Adrenal gland (tissue), 19 donors: ENCODE measurements at places on chromosomes 4 and X. TPM values are rescaled to one million over a fixed set of nuclear protein-coding genes. Genes with fewer than 3 reads are reported as not detected.

DNA sequence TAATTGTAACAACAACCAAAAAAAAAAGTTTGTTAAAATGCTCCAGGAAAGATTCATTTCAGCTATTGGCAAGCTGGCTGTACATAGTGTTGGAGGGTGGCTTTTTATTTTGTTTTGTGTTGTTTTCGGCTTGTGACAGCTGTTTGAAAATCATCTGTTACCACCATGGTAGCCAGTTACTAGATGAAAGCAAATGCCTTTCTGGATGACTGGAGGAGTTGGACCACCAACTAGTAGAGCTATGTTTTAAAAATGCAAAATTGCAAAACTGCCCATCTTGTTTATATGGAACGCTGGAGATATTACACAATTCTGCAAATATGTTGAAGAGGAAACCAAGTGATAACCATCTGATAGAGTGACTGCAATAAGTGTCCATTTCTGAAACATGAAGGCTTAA lies 53.2 kb upstream of the TNIP3 start:
- DNase-seq: no peak
- no peak overlapping the region for H3K27ac ChIP-seq
- no peaks in the 10 kb centered on the region for H3K36me3 ChIP-seq
- H3K4me3 ChIP-seq: no peak overlapping the region

DNA sequence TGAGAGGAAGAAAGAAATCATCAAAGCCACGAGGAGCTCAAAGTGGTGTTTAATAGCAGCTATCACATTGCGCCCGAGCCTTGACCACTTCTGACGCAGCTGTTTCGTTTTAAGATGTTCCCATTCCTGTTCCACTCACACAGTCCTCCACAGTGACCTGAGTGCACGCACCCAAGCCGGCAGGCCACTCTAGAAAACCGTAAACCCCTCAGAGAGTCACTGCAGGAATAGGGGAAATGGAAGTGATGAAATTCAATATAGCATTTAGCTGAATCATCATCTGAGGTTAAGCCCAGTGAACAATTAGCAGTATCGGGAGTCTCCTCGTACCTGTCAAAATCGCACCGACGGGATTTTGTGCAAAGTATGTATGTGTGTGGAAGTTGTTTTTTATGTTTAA lies 17.9 kb upstream of the HAND2 start:
- no peaks in the 10 kb centered on the region for H3K27me3 ChIP-seq
- no peaks in the 10 kb centered on the region for H3K36me3 ChIP-seq
- H3K4me1 ChIP-seq: no peaks in the 10 kb centered on the region
- no peak overlapping the region for H3K27ac ChIP-seq

GLOD5 gene
- not detected for total RNA-seq

- no peak overlapping the region for H3K27ac ChIP-seq
- no peak for DNase-seq
- no peaks in the 10 kb centered on the region for H3K4me1 ChIP-seq
- peaks cover 8% of the 10 kb centered on the region for H3K27me3 ChIP-seq
- H3K4me3 ChIP-seq: peak overlapping the region; percentile 28
Observed at GRCh38 chr4:118265312-118266144, 87.3 kb downstream of the PRSS12 start.

DNA sequence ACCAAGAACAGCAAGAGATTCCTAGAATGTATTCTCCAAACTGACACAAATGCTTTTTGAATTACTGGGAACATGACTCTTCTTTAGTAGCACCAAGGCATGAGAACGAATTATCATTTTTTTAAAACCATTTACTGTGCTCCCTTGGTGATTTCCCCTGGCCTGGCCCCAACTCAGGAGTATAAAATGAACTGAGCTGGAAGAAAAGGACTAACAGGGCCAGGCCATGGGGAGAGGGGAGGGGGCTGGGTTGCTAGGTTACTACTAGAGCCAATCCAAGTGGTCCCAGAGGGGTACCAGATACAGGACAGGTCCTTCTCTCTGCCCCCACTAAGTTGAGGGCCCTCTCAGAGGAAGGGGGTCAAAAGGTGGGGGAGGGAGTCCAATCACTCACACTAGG lies 23.1 kb downstream of the SASH3 start:
- H3K4me1 ChIP-seq: no peaks in the 10 kb centered on the region
- no peak overlapping the region for H3K27ac ChIP-seq
- H3K27me3 ChIP-seq: no peaks in the 10 kb centered on the region
- no peak for DNase-seq
- no peak overlapping the region for H3K4me3 ChIP-seq

GRCh38 chr4:143344041-143344440 lies 7.4 kb downstream of the GAB1 start:
- peaks cover 20% of the 10 kb centered on the region for H3K4me1 ChIP-seq
- no peak overlapping the region for H3K4me3 ChIP-seq
- no peak overlapping the region for H3K27ac ChIP-seq

- DNase-seq: no peak
- H3K4me3 ChIP-seq: no peak overlapping the region
- no peak overlapping the region for H3K27ac ChIP-seq
- H3K36me3 ChIP-seq: no peaks in the 10 kb centered on the region
- no peaks in the 10 kb centered on the region for H3K27me3 ChIP-seq
Observed at GRCh38 chr4:186932631-186933187, 209.1 kb upstream of the FAT1 start.

GRCh38 chrX:18900401-18900976 lies 83.4 kb downstream of the PHKA2 start:
- H3K27me3 ChIP-seq: no peaks in the 10 kb centered on the region
- H3K27ac ChIP-seq: no peak overlapping the region
- H3K4me1 ChIP-seq: no peaks in the 10 kb centered on the region
- H3K36me3 ChIP-seq: no peaks in the 10 kb centered on the region

NSUN7 gene
- total RNA-seq: 5.0 TPM

CYBB gene
- 119 TPM for total RNA-seq

- H3K4me3 ChIP-seq: no peak overlapping the region
- H3K27ac ChIP-seq: no peak overlapping the region
- no peaks in the 10 kb centered on the region for H3K36me3 ChIP-seq
- H3K27me3 ChIP-seq: no peaks in the 10 kb centered on the region
- H3K4me1 ChIP-seq: no peaks in the 10 kb centered on the region
- DNase-seq: no peak
Observed at GRCh38 chr4:187491286-187491685, 504.3 kb upstream of the ZFP42 start.

DNA sequence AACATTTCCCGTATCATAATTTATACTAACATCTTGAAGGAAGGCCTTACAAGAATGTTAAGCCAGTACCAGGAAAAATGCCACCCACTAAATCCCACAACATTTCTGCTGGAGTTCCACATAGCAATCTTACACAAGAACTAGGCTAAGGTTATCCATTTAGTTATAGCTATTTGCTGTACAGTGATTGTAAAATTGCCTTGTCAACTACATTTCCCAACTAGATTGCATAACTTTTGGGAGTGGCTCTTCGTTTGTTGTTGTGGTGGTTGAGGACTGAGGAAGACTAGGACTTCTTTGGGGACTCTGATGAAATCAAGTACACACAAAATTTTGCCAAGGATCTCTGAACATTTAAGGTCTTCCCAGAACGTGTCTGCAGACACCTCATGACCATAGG lies 8.0 kb downstream of the IBSP start:
- H3K36me3 ChIP-seq: no peaks in the 10 kb centered on the region
- H3K27me3 ChIP-seq: no peaks in the 10 kb centered on the region
- no peak overlapping the region for H3K27ac ChIP-seq
- DNase-seq: no peak

DNA sequence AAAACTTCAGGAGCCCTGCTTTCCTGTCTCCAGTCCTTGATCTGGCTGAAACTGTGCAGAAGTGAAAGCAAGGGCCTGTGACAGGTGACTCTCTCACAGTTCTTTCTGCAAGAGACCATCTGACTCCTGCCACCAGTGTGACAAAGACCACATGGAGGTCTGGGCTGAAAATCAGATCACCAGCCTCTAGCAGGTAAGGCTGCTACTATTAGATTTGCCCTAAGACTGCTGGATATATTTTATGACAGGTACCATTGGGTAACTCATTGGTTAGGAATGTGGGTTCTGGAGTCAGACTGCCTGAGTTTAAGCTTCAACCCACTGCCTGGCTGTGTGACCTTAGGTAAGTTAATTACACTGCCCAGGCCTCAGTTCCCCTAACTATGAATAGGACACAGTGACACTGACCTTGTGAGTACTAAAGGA lies 163.3 kb upstream of the SLC7A11 start:
- H3K4me3 ChIP-seq: no peak overlapping the region
- H3K27me3 ChIP-seq: no peaks in the 10 kb centered on the region
- DNase-seq: no peak
- no peaks in the 10 kb centered on the region for H3K36me3 ChIP-seq
- no peak overlapping the region for H3K27ac ChIP-seq
- no peaks in the 10 kb centered on the region for H3K4me1 ChIP-seq

DNA sequence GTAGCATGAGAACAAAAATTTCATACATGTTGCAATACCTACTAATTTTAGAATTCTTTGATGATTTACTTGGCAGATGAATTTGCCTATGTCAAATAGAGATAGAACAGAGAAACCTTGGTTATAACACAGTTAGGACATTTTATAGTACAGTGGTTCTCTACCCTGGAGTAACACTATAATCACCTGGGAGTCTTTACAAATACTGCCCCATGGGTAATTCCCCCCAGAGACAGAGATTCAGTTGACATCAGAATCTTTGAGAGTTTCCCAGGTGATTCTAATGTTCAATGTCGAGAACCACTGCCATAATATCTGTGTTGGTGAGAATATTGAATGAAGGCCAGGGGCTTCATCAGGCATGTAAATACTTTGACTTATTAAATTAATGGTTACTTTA lies 401.3 kb upstream of the NDST4 start:
- no peaks in the 10 kb centered on the region for H3K4me1 ChIP-seq
- H3K4me3 ChIP-seq: no peak overlapping the region
- H3K27me3 ChIP-seq: no peaks in the 10 kb centered on the region
- H3K36me3 ChIP-seq: no peaks in the 10 kb centered on the region

WNK3 gene
- total RNA-seq: 14.9 TPM

ITGB1BP2 gene
- total RNA-seq: 1.0 TPM

KLHL13 gene
- 4.3 TPM for total RNA-seq

HERC5 gene
- total RNA-seq: 3.3 TPM

DNA sequence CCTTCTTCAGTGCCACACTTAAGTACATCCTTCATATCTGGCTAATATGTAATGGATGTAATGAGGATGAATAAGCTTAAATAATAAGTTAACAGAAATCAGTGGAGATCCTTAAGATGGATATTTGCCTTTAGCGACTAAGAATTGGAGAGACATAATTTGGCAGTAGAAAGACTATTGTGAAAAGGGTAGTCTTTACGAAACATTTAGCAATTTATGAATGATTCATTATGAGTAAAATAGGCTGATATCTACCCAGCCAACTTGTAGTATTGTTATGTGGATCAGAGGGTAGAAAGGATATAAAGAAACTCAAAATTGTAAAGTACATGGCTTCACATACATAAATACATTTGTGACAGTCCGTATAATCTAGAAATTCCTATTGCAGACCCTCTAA lies 2371.8 kb downstream of the PCDH7 start:
- no peaks in the 10 kb centered on the region for H3K27me3 ChIP-seq
- no peaks in the 10 kb centered on the region for H3K4me1 ChIP-seq
- H3K27ac ChIP-seq: no peak overlapping the region
- H3K36me3 ChIP-seq: no peaks in the 10 kb centered on the region

- no peak for DNase-seq
- H3K4me3 ChIP-seq: no peak overlapping the region
- H3K4me1 ChIP-seq: no peaks in the 10 kb centered on the region
- H3K36me3 ChIP-seq: no peaks in the 10 kb centered on the region
Observed at GRCh38 chrX:42992199-42992943, 214.4 kb upstream of the PPP1R2C start.

MTTP gene
- total RNA-seq: 0.98 TPM

- no peak for DNase-seq
- no peak overlapping the region for H3K4me3 ChIP-seq
- no peak overlapping the region for H3K27ac ChIP-seq
- H3K27me3 ChIP-seq: no peaks in the 10 kb centered on the region
- no peaks in the 10 kb centered on the region for H3K36me3 ChIP-seq
- H3K4me1 ChIP-seq: no peaks in the 10 kb centered on the region
Observed at GRCh38 chrX:106707771-106708454, 18.6 kb upstream of the RNF128 start.

GRCh38 chrX:499870-500364 lies 113.2 kb upstream of the PPP2R3B start:
- no peak overlapping the region for H3K4me3 ChIP-seq
- no peak overlapping the region for H3K27ac ChIP-seq
- no peak for DNase-seq
- peaks cover 9% of the 10 kb centered on the region for H3K27me3 ChIP-seq
- no peaks in the 10 kb centered on the region for H3K4me1 ChIP-seq

GRCh38 chrX:137427816-137428215 lies 138.1 kb upstream of the ZIC3 start:
- peaks cover 6% of the 10 kb centered on the region for H3K4me1 ChIP-seq
- peak; percentile 19 for DNase-seq
- H3K36me3 ChIP-seq: no peaks in the 10 kb centered on the region
- peak overlapping the region; percentile 32 for H3K4me3 ChIP-seq
- H3K27me3 ChIP-seq: peaks cover 58% of the 10 kb centered on the region
